ENCODE measurements at places on chromosomes 6 and 20.

- no peak for DNase-seq
These were observed 20.9 kb downstream of the TAGAP start for GRCh38 chr6:159023893-159024292.

GRCh38 chr20:40268321-40269075 is 420.5 kb downstream of the MAFB start:
- DNase-seq: no peak

DNA sequence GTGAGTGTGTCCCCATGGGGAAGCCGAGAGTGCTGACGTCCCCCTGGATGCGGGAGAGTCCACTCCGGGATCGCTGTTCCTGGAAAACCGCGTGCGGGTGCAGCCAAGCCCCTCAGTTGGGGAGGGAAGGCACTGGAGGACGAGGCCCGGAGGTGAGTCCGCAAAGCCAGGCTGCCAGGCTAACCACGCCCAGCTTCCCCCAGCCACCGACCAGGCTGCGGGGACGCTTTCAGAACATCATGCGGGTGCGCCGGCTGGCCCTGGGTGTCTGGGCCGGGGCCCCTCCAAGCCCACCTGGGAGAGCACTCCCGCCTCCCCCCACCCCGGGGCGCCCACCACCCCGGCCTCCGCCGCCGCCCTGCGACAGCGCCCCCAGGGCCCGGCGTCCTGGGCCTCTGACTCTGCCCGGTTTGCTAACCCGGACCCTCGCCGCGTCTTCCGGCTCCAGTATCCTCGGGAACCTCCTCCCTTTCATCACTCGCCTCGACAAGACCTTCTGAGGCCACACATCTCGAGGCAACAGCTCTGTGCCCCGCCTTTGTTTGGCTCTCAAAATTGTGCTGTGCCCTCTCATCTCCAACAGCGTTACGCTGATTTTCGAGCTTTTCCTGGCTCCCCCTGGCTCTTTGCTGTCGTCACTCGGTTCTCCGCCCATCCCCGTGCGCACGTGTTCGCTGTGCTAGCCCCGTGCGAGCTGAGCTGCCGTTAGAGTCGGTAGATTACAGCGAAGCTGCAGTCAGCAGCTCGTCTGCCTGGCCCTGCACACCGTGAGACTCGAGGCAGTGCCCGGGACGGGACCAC is 47.1 kb upstream of the ENTPD6 start:
- peak; percentile 77 for DNase-seq

DNA sequence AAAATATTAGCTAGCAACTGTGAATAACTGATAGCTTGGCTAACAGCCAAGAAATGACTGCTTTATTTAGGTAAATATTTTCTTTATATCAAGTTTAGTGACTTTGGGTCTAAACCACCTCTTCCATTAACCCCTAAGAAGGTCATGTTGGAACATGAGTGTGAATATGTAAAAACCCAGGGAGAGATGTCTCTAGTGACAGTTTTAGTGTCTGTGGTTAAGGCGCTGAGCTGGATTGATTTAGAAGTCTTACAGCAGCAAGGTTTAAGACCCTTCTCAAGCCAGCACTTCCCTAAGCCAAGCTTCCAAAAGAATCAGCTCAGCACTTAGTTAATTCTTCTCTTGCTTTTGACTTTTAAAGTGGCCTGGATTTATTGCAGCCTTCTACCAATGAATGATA is 11.4 kb upstream of the SIRT5 start:
- no peak for DNase-seq

DNA sequence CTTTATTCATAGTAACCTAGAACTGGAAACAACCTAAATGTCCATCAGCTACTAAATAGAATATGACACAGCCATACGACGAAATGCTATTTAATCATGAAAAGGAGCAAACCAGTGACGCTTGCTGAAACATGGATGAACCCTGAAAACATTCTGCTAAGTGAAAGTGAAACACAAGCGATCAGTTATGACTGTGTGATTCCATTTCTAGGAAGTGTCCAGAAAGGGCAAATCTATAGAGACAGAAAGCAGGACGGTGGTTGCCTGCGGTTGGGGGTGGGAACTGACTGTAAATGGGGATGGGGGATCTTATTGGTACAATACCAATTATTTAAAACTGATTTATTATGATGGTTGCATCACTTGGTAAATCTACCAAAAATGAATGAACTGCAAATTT is 126.8 kb downstream of the IPCEF1 start:
- DNase-seq: no peak

- DNase-seq: no peak
These were observed 26.0 kb upstream of the TAAR1 start for GRCh38 chr6:132685009-132685408.

- no peak for DNase-seq
These were observed 11.5 kb downstream of the APCDD1L start for GRCh38 chr20:58503668-58504067.
